ENCODE measurements at places on chromosomes 2 and 18.

DNA sequence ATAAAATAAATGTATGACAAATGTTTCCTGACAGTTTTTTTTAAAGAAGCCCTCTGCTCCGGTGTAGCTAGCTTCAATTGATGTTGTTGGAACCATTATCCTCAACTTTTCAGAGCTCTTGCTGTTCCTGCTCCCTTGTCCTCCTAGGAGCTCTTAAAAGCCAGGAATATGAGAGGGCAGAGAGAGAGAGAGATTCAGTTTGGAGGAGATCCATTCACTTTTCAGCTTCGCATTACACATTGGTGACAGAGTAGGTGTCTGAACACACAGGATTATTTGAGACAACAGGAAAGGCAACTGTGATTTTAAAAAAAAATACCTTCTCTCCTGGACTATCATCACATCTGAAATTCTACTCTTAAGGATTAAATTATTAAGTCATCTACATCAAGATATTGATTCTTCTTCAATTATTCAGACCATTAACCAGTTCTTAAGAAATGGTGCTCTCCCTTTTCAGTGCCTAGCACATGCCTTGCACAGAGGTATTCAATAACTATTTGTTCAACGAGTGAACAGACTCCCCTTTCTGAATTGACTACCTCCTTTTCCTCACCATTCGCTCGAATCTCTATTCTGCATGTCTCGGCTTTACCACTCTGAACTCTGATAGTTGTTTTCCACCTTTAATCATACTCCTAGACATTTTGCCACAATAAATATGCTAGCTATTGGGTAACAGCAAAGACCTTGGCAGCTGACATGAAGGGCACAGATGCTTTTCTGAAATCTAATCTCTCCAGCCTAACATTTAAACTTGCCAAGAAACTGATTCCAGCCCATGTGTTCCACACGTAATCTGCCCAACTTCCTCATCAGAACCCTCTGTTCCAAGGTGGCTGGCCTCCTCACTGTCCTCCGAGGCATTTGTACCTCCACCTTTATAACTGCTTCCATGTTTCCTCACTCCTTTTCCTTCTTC lies 28.6 kb upstream of the SLC35F5 start:
- DNase-seq = no peak

GRCh38 chr2:57908736-57909161 lies 137.9 kb upstream of the VRK2 start:
- no peak for DNase-seq

GRCh38 chr2:128404709-128405466 lies 86.2 kb upstream of the HS6ST1 start:
- DNase-seq = no peak

DNA sequence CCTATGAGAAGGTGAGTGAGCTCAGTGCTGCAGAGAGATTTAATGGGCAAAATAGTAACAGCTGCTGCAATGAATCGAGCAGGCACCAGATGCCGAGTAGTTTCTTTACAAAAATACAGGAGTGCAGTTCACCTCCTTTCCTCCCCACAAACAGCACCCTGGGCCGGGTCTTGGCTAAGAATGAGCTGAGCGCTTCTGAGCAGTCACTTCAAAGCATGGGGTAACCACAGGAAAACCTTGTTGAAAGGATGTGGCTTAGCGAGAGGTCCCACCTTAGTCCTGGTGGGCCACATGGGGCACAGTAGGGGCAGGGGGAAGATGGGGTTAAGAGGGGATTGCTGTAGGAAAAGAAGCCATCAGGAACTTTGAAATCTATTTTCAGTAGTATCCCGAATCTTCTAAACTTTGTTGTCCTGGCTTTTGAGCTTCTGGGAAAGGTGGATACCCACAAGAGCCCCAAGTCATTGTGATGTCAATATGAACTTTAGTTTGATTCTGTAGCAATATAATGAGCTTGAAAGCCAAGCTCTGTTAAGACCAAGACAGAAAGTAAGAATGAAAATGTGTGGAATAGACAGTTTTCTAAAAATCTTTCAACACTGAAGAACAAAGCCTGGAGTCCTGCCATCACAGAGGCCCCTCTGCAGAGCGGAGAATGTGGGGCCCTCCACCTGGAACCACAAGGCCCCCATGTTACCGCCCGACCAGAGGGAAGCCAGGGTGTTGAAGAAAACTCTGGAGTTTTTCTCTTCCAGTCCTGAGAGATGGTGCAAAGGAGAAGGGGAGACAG lies 101.0 kb upstream of the ZNF236 start:
- no peak for DNase-seq

GRCh38 chr2:239940861-239941570 lies 84.1 kb downstream of the NDUFA10 start:
- DNase-seq = no peak

GRCh38 chr2:219497495-219498279 lies 1.0 kb upstream of the GMPPA start:
- peak; percentile 33 for DNase-seq

- DNase-seq = no peak
Observed at GRCh38 chr2:53987336-53987921, 16.6 kb upstream of the PSME4 start.

DNA sequence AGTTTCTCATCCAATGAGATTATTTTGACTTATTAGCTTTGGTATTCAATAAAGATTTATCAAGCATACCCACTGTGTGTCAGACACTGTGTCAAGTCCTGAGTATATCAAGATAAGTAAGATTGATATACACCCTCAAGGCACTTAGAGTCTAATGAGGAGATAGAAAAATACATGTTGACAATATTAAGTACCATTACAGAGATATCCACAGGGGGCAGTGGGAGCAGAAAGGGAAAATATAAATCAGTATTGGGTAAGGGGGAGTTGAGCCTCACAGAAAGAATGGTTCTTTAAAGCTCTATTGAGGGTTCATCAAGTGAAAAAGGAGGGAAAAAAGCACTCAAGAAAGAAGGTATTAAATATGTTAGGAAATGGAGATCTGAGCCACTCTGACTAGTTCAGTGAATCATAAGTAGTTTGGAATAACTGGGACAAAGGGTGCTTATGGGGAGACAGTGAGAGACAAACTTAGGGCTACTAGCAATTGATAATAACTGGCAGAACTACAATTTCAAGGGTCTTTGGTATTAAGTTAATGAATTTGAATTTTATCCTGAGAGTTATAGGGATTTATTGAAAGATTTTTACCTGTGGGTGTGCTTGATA lies 45.5 kb upstream of the SLC8A1 start:
- no peak for DNase-seq

DNA sequence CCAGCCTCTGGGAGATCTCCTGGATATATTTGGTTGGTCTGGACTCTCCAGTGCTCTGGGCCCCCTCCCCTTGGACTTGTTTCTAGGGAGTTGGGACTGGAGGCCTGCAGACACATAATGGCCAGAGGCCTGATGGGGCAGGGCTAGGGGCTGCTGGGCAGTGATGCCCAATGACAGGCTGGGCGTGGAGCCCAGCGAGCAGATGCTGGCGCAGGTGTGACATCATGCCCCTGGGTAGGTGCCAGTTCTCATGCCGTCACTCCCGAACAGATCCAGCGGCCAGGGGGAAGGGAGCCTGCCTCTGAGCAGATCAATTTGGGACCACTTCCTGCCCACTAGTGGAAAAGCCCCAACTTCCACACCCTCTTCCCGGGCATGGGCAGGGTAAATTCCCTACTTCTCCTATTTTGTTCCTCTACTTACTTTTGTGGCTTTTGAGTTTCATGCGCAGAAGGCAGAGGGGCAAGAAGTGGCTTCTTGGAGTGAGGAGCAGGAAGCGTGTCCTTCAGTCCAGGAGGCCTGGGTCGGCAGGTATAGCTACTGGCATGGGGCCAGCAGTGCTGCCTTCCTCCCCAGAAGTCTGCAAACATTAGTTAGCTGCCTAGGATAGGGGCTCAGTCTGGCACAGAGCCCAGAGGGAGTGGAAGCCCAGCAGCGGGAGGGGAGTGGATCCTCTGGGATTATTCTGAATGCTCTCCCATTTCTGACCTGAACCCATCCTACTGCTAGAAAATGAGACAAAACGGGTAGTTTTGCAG lies 6.1 kb downstream of the MPV17 start:
- DNase-seq = no peak

- no peak for DNase-seq
Observed at GRCh38 chr2:188695953-188696352, 278.2 kb upstream of the COL3A1 start.

DNA sequence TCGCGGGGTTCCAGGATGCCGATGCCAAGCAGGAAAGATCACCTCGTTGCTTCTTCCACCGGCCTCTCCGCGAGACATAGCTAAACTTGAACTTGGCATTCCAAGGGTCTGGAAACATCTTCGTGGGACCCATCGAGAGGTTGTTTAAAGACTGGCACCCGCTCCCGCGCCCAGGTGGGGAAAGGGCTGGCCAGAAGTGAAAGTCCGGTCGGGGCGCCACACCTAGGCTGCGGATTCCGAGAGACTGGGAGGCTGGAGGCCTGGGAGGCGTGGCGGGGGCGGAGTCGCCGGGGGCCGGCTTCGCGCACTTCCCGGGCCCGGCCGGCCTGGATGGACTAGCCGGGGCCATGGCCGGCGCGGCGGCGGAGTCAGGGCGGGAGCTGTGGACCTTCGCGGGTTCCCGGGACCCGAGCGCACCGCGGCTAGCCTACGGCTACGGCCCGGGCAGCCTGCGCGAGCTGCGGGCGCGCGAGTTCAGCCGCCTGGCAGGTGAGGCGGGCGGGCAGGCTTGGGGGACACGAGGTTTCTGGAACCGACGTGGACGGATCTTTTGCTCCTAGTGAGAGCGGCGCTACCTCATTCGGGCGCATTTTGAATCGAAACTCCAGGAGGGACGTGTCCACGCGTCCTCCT lies at the start of gene MOCOS:
TSS of gene MOCOS (plus strand) at position 305 of the 633 bp plus-strand sequence. CDS start at position 348, 43 bp downstream.
- DNase-seq = peak; percentile 96
